A549 treated with GW870086 at 1 μM for 4 hours (cell line): ENCODE measurements at places on chromosomes 5 and 9. TPM values are rescaled to one million over a fixed set of nuclear protein-coding genes. Genes with fewer than 3 reads are reported as not detected.

TBC1D13 gene
- 17.8 to 20.8 TPM (median 19.9 TPM) in 5 replicates for total RNA-seq

ERCC8 gene
- total RNA-seq: 11.1 to 19.6 TPM (median 14.6 TPM) in 5 replicates

GARIN3 gene
- total RNA-seq: not detected in 5 replicates

DMRT3 gene
- total RNA-seq: not detected in 5 replicates

TTC23L gene
- 0.13 to 0.31 TPM (median 0.20 TPM) in 4 of 5 replicates, not detected in the other for total RNA-seq

MYMK gene
- not detected in 5 replicates for total RNA-seq

PAPPA gene
- 18.8 to 29.7 TPM (median 26.2 TPM) in 5 replicates for total RNA-seq

MCTP1 gene
- 7.3 to 12.2 TPM (median 10.1 TPM) in 5 replicates for total RNA-seq

PCDHB2 gene
- total RNA-seq: 3.3 to 4.1 TPM (median 3.4 TPM) in 5 replicates

BAAT gene
- 0.34 to 0.63 TPM (median 0.40 TPM) in 5 replicates for total RNA-seq

DND1 gene
- total RNA-seq: 0.37 to 0.97 TPM (median 0.64 TPM) in 5 replicates

GOLPH3 gene
- total RNA-seq: 57.9 to 73.2 TPM (median 69.1 TPM) in 5 replicates

WNK2 gene
- total RNA-seq: 4.1 to 9.0 TPM (median 6.2 TPM) in 5 replicates

LCN15 gene
- total RNA-seq: not detected in 5 replicates

ANKRD31 gene
- total RNA-seq: 0.02 to 0.08 TPM (median 0.06 TPM) in 5 replicates

XRCC4 gene
- total RNA-seq: 7.4 to 10.7 TPM (median 10.6 TPM) in 5 replicates

IQGAP2 gene
- total RNA-seq: 1.7 to 2.1 TPM (median 2.1 TPM) in 5 replicates

NAIP gene
- total RNA-seq: 0.18 to 0.70 TPM (median 0.48 TPM) in 5 replicates

FAT2 gene
- 0.01 TPM in 1 of 5 replicates, not detected in the others for total RNA-seq

PROB1 gene
- 0.17 to 0.31 TPM (median 0.25 TPM) in 5 replicates for total RNA-seq

LCN12 gene
- total RNA-seq: 0.80 to 1.6 TPM (median 1.3 TPM) in 5 replicates

INSYN2B gene
- 0.37 to 0.71 TPM (median 0.39 TPM) in 5 replicates for total RNA-seq

PLPP7 gene
- 0.09 TPM in 1 of 5 replicates, not detected in the others for total RNA-seq

TRIO gene
- total RNA-seq: 86.2 to 102 TPM (median 95.8 TPM) in 5 replicates

PCDHA3 gene
- total RNA-seq: 0.78 to 1.3 TPM (median 0.88 TPM) in 5 replicates

PDZD2 gene
- 0.10 to 0.79 TPM (median 0.38 TPM) in 5 replicates for total RNA-seq

INSL4 gene
- 16.5 to 21.2 TPM (median 17.9 TPM) in 5 replicates for total RNA-seq

OBP2B gene
- total RNA-seq: not detected in 5 replicates

BRINP1 gene
- total RNA-seq: 0.15 to 0.27 TPM (median 0.17 TPM) in 5 replicates

RPL35 gene
- total RNA-seq: 2,775 to 3,328 TPM (median 2,872 TPM) in 5 replicates

PCDHB3 gene
- total RNA-seq: 0.05 TPM in 1 of 5 replicates, not detected in the others

AGXT2 gene
- not detected in 5 replicates for total RNA-seq

OR1Q1 gene
- total RNA-seq: not detected in 5 replicates

COL5A1 gene
- 28.5 to 55.9 TPM (median 48.7 TPM) in 5 replicates for total RNA-seq

MARCHF3 gene
- 0.89 to 1.7 TPM (median 1.4 TPM) in 5 replicates for total RNA-seq

TMED7 gene
- 45.3 to 61.3 TPM (median 56.7 TPM) in 5 replicates for total RNA-seq

HAVCR2 gene
- total RNA-seq: 0.22 to 0.39 TPM (median 0.30 TPM) in 5 replicates

CRB2 gene
- total RNA-seq: 0.06 to 0.18 TPM (median 0.09 TPM) in 5 replicates

PCDHA5 gene
- total RNA-seq: 0.50 to 0.74 TPM (median 0.70 TPM) in 5 replicates

NPR3 gene
- 15.9 to 22.0 TPM (median 20.7 TPM) in 5 replicates for total RNA-seq

CCDC192 gene
- total RNA-seq: not detected in 5 replicates

PRUNE2 gene
- 0.06 to 0.23 TPM (median 0.13 TPM) in 4 of 5 replicates, not detected in the other for total RNA-seq

SHISAL2B gene
- not detected in 5 replicates for total RNA-seq

SCGB3A1 gene
- not detected in 5 replicates for total RNA-seq

PCDH1 gene
- total RNA-seq: 2.9 to 6.0 TPM (median 5.7 TPM) in 5 replicates

FOXD4L3 gene
- total RNA-seq: 0.11 to 0.12 TPM in 2 of 5 replicates, not detected in the others

TIMD4 gene
- total RNA-seq: 0.48 to 1.3 TPM (median 0.90 TPM) in 5 replicates

ABO gene
- not detected in 5 replicates for total RNA-seq

ROPN1L gene
- total RNA-seq: 2.0 to 2.9 TPM (median 2.3 TPM) in 5 replicates

FOXI1 gene
- total RNA-seq: not detected in 5 replicates

ANKRD55 gene
- total RNA-seq: 0.07 TPM in 1 of 5 replicates, not detected in the others

EFNA5 gene
- 18.9 to 27.6 TPM (median 23.7 TPM) in 5 replicates for total RNA-seq

SLC4A9 gene
- 0.09 to 0.18 TPM (median 0.10 TPM) in 3 of 5 replicates, not detected in the others for total RNA-seq

CACFD1 gene
- 3.0 to 4.5 TPM (median 4.3 TPM) in 5 replicates for total RNA-seq

OSMR gene
- 51.6 to 73.4 TPM (median 70.8 TPM) in 5 replicates for total RNA-seq

NTNG2 gene
- total RNA-seq: 0.93 to 2.6 TPM (median 1.5 TPM) in 5 replicates

FGF18 gene
- total RNA-seq: 0.90 to 1.8 TPM (median 1.2 TPM) in 5 replicates

FREM1 gene
- total RNA-seq: not detected in 5 replicates

UBAP2 gene
- 37.1 to 44.5 TPM (median 44.0 TPM) in 5 replicates for total RNA-seq

FAM170A gene
- total RNA-seq: not detected in 5 replicates
